Fibroblast of lung (primary cell): ENCODE measurements at places on chromosomes 1 and 21. TPM values are rescaled to one million over a fixed set of nuclear protein-coding genes. Genes with fewer than 3 reads are reported as not detected.
A peak's percentile ranks its signal among the peaks of the same experiment; 100 is the strongest.

- H3K4me1 ChIP-seq = no peaks in the 10 kb centered on the region
- no peaks in the 10 kb centered on the region for H3K36me3 ChIP-seq
- H3K4me3 ChIP-seq = no peak overlapping the region
- no peak for DNase-seq
- no peaks in the 10 kb centered on the region for H3K27me3 ChIP-seq
- H3K27ac ChIP-seq = no peak overlapping the region
These were observed 8.9 kb downstream of the CITED4 start for GRCh38 chr1:40853113-40853884.

- H3K4me3 ChIP-seq = no peak overlapping the region
- no peaks in the 10 kb centered on the region for H3K27me3 ChIP-seq
- no peaks in the 10 kb centered on the region for H3K4me1 ChIP-seq
- H3K27ac ChIP-seq = no peak overlapping the region
- H3K36me3 ChIP-seq = no peaks in the 10 kb centered on the region
These were observed 32.0 kb downstream of the PTAFR start for GRCh38 chr1:28144203-28145135.

- H3K4me1 ChIP-seq = peaks cover 14% of the 10 kb centered on the region
- no peak for DNase-seq
- H3K4me3 ChIP-seq = peak overlapping the region; percentile 29
- no peaks in the 10 kb centered on the region for H3K27me3 ChIP-seq
- peaks cover 10% of the 10 kb centered on the region for H3K36me3 ChIP-seq
- H3K27ac ChIP-seq = peak overlapping the region; percentile 97
These were observed 4.1 kb downstream of the ATP2B4 start for GRCh38 chr1:203630697-203631096.

- no peak overlapping the region for H3K4me3 ChIP-seq
- H3K27ac ChIP-seq = no peak overlapping the region
- no peaks in the 10 kb centered on the region for H3K36me3 ChIP-seq
- no peak for DNase-seq
- H3K27me3 ChIP-seq = no peaks in the 10 kb centered on the region
- peaks cover 23% of the 10 kb centered on the region for H3K4me1 ChIP-seq
These were observed 44.9 kb downstream of the C1orf198 start for GRCh38 chr1:230823426-230823825.

- no peaks in the 10 kb centered on the region for H3K27me3 ChIP-seq
- no peak overlapping the region for H3K4me3 ChIP-seq
- peaks cover 3% of the 10 kb centered on the region for H3K4me1 ChIP-seq
- no peaks in the 10 kb centered on the region for H3K36me3 ChIP-seq
These were observed 74.4 kb upstream of the SLC44A3 start for GRCh38 chr1:94745742-94746141.

DNA sequence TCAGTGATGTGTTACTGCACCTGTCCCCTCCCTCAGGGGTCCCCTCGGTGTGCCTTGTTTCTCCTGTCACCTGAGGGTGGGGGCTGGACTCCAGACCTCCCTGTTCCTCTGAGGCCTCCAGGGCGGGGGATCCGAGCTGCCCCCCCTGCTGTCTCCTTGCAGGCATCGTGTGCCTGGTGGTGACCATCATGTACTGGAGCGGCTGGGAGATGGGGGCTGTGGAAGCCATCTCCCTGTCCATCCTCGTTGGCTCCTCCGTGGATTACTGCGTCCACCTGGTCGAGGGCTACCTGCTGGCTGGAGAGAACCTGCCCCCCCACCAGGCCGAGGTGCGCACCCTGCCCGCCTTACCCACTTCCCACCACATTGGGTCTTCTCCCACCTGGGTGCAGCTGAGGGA is 56.4 kb downstream of the DISP3 start:
- no peak for DNase-seq
- H3K36me3 ChIP-seq = no peaks in the 10 kb centered on the region
- no peak overlapping the region for H3K4me3 ChIP-seq

DNA sequence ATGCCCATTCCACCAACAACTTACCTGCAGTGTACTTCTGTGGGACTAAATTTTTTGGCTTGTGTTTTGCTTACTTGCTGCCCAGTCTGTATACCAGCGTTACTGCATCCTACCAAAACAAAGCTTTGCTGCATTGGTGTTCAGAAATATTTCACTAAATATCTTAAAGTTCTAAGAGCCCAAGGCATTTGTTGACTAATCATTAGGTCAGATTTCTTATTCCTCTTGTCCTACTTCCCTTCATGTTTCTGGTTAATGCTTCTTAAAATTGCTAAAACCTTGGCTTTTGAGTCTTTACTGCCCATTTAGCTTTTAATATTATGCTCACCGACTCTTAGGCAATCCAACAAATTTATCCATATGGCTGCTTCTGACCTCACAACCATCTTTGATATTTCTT is 161.8 kb downstream of the DPYD start:
- no peaks in the 10 kb centered on the region for H3K27me3 ChIP-seq
- H3K4me1 ChIP-seq = no peaks in the 10 kb centered on the region
- peak; percentile 40 for DNase-seq

- H3K36me3 ChIP-seq = no peaks in the 10 kb centered on the region
- no peak overlapping the region for H3K27ac ChIP-seq
- no peaks in the 10 kb centered on the region for H3K27me3 ChIP-seq
- no peak overlapping the region for H3K4me3 ChIP-seq
These were observed 34.5 kb downstream of the OR10R2 start for GRCh38 chr1:158506369-158506987.

Gene IL12RB2
- 0.01 TPM in 1 of 2 replicates, not detected in the other for polyA plus RNA-seq

GRCh38 chr21:32406405-32406804 is 6.1 kb upstream of the EVA1C start:
- no peaks in the 10 kb centered on the region for H3K27me3 ChIP-seq
- DNase-seq = no peak
- no peaks in the 10 kb centered on the region for H3K4me1 ChIP-seq

GRCh38 chr1:64944913-64945312 is 21.4 kb downstream of the JAK1 start:
- H3K36me3 ChIP-seq = no peaks in the 10 kb centered on the region
- H3K27me3 ChIP-seq = no peaks in the 10 kb centered on the region
- no peak for DNase-seq
- no peaks in the 10 kb centered on the region for H3K4me1 ChIP-seq

Gene TBX19
- 0.47 and 0.94 TPM in 2 replicates for polyA plus RNA-seq

- H3K27me3 ChIP-seq = no peaks in the 10 kb centered on the region
- no peaks in the 10 kb centered on the region for H3K36me3 ChIP-seq
- DNase-seq = no peak
- H3K4me1 ChIP-seq = no peaks in the 10 kb centered on the region
- no peak overlapping the region for H3K4me3 ChIP-seq
- H3K27ac ChIP-seq = no peak overlapping the region
These were observed 65.3 kb upstream of the PPP2R5A start for GRCh38 chr1:212219679-212220463.
